NCI-H774 (cell line): ENCODE measurements at places on chromosomes 4 and X.

DNA sequence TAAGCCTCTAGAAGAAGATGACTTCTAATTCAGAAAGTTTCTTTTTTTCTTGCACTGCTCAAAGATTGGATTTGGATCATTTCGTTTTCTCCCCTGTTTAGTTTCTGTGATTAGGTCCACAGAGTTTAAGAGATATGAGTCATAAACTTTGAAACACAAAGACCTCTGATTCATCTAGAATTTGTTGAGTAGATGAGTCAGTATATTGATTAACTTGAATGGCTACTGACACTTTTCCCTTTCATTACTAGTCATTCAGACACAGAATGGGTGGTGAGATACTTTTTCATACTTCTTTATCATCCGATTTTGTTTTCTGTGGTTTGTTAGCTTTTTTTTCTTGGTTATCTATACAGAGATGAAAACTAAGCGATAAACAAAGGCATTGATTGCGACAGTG, 34.1 kb upstream of the AFF2 start:
- no peak for DNase-seq

DNA sequence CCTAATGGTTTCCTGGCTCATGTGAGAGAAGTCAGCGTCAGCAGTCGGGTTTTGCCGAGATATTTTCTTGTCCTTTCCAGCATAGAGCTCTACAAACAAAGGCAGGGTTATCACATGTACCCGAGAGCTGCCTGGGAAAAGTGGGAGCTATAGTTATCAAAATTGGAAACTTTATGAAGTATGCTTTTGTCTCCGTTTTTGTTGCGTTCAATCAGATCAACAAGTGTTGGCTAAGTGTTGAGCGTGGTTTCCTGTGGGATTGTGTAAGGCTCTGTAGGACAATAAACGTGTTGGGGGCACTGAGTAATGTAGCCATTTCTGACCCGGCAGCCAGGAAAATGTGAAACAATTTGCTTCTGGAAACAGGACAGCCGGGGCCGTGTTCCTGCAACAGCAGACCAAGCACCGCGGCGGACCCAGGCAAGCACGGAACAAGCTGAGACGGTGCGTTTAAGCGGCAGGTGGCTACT, at the start of gene BMX:
Gene BMX, plus strand, starts transcription at position 311 of the 470 bp plus-strand sequence. CDS start 7,547 bp downstream, outside the sequence.
- no peak for DNase-seq

DNA sequence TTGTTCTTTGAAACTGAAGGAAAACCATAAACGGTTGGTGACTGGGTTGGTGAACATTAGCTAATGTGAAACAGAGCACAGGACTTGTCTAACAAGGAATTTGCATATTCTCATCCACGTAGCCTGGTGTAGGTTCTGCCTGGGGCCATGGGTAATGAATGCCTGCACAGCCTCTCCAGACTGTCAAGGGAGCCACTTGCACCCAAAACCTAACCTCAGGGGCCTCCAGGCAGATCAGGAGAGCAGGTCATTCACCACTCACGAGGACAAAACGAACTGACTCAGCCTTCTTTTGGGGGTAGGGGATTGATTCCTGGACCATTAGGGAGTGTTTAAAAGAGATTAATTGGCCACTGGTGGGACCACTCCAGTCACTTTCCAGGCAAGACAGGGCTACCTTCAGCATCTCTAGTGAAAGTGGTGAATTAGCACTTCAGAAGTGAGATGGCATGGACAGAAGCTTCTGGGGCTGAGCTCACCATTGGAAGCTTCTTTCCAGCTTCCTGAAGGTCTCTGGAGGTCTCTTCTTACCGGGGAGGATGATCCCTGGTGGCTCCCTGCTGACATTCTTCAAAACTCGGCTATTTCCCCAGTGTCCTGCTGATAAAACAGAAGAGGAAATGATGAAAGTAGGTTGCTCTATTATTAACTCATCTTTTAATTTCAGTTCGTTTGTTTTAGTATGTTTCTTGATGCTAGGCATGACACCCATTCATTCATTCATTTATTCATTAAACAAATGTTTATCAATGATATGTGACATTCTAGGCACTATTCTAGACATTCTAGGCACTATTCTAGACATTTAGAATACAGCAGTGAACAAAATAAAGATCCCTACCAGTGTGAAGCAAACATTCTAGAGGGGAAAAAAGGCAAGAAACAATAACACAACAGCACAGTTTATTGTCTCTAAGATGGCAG, 104.5 kb upstream of the LNX1 start:
- DNase-seq = no peak

- no peak for DNase-seq
Measured at GRCh38 chr4:128107766-128108165, 46.7 kb downstream of the LARP1B start.

DNA sequence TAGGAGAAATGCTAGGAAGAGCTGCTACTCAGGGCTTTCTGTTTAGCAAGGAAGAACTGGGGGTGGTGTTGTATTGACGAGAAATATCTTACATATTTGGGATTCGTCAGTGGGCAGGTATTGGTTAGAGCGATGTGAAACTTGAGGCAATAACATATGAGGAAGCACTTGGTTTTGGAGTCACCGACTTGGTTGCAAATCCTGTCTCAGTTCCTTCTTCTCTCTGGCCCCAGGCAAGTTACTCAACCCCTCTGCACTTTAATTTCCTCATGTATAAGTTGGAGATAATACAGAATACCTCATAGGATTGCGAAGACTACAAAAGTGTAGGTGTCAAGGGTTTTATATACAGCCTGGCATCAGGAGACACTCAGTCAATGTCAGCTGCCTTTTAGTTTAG, 34.1 kb downstream of the GPAT3 start:
- no peak for DNase-seq

DNA sequence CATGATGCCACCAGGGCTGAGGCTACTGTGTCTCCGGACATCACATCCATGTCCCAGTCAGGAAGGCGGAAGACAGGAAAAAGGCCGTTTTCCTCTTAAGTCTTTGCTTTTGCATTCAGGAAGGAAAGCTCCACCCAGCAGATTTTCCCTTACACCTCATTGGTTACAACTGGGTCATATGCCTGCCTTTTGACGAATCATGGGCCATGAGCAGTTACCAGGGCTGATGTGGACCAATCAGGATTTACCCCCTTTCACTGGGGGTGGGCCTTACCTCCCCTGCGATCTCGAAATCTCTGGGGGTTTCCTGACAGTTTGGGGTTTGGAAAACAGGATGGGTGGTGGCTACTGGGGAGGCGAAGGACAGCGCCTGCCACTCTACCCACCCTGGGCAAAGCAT, 52.5 kb upstream of the GRPEL1 start:
- DNase-seq = no peak

GRCh38 chr4:41196633-41197332, 17.6 kb downstream of the APBB2 start:
- DNase-seq = no peak

GRCh38 chrX:101485212-101485949, at the start of gene ARMCX4:
TSS of gene ARMCX4 (plus strand) at chrX:101485456. CDS start at chrX:101488590, 3,134 bp downstream.
- peak; percentile 34 for DNase-seq

- no peak for DNase-seq
Measured at GRCh38 chrX:30690330-30690729, 37.1 kb downstream of the GK start.

DNA sequence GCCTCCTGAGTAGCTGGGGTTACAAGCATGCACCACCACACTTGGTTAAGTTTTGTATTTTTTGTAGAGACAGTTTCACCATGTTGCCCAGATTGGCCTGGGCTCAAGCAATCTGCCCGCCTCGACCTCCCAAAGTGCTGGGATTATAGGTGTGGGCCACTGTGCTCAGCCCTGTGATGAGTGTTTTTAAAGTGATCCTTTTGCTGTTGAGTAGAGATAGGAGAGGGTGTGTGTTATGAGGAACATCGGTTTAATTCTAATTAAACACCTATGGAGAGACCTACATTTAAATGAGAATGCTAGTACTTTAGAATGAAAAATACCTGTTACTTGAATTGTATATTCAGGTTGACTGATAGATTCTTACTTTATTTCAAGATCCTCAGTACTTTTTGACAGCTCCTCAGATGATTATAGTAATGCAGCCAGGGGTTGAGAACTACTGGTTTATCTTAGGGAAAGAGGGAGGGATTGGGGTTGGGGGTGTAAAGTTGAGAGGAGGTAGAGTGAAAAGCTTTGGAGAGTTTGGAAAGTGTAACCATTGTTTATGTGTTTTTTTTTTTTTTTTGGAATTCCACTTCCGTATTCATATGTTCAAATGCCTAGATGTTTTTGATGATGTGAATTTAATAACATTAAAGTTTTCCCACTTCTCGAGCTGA, 36.8 kb upstream of the DCK start:
- no peak for DNase-seq

- no peak for DNase-seq
Measured at GRCh38 chr4:141643557-141643956, 7.2 kb downstream of the IL15 start.

GRCh38 chr4:59455751-59456150, 1744.4 kb upstream of the ADGRL3 start:
- DNase-seq = no peak

GRCh38 chr4:101701551-101701950, 89.0 kb upstream of the BANK1 start:
- DNase-seq = no peak
